Stimulated activated CD8-positive, alpha-beta memory T cell treated with anti-CD3 and anti-CD28 coated beads, Interleukin-15, amount 100 ng/mL, for 4 hours (primary cell): ENCODE measurements at places on chromosomes 4 and X.

DNA sequence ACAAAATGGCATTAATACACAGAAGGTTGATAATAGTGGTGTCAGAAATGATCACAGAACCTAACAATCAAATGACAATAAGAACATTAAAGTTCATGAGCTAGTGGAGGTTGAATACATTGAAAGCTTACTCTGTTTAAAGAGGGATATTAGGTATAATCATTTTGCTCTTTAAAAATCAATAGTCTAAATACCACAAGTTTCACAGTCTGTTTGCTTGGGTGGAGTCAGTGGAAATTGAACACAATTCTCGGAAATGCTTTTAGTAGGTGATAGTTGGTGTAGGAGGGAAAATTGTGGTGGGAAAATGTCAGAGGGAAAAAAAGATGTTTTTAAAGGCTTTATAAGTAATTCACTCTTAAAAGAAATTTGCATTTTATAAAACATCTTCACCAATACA is 197.1 kb downstream of the GLUD2 start:
- no peak for DNase-seq

GRCh38 chr4:124265701-124266100 is 446.8 kb downstream of the ANKRD50 start:
- DNase-seq: no peak

GRCh38 chrX:97539970-97540519 is 656.3 kb downstream of the RPA4 start:
- DNase-seq: no peak

GRCh38 chr4:118398226-118399090 is 45.7 kb upstream of the PRSS12 start:
- DNase-seq: no peak

GRCh38 chrX:149453030-149453429 is 52.1 kb downstream of the IDS start:
- DNase-seq: no peak

DNA sequence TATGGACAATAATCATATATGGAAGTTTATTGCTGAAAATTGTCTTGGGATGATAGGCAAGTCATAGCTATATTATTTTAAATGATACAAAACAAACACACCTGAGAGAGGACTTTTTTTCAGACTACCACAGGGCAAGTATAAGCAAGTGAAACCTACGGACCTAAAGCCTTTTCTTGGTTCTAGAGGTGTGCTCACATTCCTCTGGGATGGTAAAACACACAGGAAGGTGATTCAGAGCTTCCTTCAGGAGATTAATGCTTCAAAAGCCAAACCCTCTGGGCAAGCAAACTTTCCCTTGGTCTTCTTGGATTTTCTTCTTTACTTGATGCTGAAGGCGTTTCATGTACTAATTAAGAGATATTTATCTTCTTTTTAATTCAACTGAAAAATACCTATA is 60.1 kb upstream of the ACSL4 start:
- DNase-seq: no peak

DNA sequence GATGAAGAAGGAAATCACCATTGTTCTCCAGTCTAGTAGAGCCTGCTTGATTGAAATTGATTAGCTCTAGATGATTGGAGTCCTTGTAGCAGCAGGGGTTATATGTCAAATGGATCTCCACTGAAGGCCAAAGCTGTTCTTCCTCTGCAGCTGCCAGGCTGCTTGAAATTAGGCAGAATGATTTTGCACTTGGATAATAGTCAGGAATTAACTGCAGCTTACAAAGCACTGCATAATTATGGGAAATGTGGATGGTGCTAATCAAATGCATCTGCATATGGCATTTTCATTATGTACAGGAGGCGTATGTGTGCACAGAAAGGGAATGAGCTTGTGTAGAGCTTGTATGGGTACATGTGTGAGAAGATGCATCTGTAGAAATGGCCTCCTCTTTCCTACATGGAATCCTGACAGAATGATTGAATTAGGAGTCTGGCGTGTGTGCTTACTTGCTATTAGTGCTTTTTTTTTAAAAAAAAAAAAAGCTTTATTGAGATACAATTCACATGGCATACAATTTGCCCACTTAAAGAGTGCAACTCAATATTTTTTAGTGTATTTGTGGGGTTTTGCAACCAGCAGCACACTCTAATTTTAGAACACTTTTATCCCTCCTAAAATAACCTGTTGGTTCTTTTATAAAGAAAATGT is 65.9 kb downstream of the TMEM131L start:
- no peak for DNase-seq

DNA sequence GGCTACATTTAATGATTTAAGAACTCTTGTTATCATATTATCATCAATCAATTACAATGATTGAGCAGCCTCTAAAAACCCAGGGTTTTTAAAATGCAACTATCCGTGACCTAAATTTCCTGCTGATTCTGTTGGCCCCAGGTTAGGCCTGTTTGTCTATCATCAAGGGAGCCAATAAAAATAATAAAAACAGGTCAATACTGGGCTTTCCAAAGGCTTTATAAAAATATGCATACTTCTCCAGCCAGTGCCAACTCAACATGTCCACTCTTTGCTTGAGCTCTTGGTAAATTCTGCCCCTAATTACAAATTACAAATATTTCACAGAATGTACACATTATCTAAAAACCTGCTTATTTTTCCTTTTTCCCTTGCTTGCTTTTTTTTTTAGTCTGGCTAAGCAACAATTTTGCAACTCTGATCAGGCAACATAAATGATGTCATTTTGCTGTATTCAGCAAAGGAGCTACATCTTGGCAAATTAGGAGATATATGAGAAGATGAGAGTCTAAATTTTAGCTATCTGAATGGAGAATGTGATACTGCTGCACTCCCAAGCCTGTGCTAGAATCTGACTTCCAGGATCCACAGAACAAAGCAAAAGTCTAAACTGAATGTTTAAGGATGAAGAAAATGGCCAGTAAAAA is 204.0 kb downstream of the SCFD2 start:
- DNase-seq: no peak
